GM23248 (cell line): ENCODE measurements at places on chromosomes 3 and 15. TPM values are rescaled to one million over a fixed set of nuclear protein-coding genes. Genes with fewer than 3 reads are reported as not detected.

ATP2B2 gene
- not detected in 2 replicates for total RNA-seq

MAP1A gene
- total RNA-seq, result 61.9 and 62.2 TPM in 2 replicates

DNA sequence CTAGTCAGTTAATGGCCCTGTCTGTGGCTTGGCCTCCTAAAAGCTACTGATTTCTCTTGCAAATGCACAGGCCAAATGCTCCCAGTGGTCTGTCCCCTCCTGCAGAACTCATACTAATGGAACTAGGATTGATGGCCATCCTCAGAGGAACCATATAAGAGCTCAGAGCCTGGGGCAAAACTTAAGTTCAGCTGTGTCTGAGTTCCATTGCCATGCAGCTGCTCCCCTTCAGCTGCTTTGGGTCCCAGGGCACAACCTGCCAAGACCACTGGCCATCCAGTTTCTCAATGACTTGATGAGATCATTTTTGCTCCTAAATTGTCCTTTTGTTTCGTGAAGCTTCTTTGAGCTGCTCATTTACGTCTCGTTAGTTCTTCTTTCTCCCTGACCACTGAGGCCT lies 529.5 kb upstream of the TBL1XR1 start:
- DNase-seq, result no peak

MST1 gene
- 6.3 and 6.4 TPM in 2 replicates for total RNA-seq

GRCh38 chr3:17990390-17990789 lies 248.0 kb upstream of the TBC1D5 start:
- DNase-seq, result no peak

GRCh38 chr15:58182460-58183163 lies 44.4 kb downstream of the AQP9 start:
- peak; percentile 75 for DNase-seq

GRCh38 chr3:178456621-178457285 lies 79.5 kb upstream of the KCNMB2 start:
- no peak for DNase-seq
